ENCODE measurements at places on chromosomes 1 and 21. TPM values are rescaled to one million over a fixed set of nuclear protein-coding genes. Genes with fewer than 3 reads are reported as not detected.
A peak's percentile ranks its signal among the peaks of the same experiment; 100 is the strongest.

The SPATA1 gene
- total RNA-seq: 2.9 TPM

The SZT2 gene
- 25.2 TPM for total RNA-seq

The C1orf105 gene
- 8.8 TPM for total RNA-seq

The PTPN7 gene
- total RNA-seq: 0.85 TPM

The TAS1R1 gene
- not detected for total RNA-seq

The MFAP2 gene
- total RNA-seq: 6.4 TPM

The SPRR4 gene
- not detected for total RNA-seq

The TSPAN2 gene
- 15.7 TPM for total RNA-seq

DNA sequence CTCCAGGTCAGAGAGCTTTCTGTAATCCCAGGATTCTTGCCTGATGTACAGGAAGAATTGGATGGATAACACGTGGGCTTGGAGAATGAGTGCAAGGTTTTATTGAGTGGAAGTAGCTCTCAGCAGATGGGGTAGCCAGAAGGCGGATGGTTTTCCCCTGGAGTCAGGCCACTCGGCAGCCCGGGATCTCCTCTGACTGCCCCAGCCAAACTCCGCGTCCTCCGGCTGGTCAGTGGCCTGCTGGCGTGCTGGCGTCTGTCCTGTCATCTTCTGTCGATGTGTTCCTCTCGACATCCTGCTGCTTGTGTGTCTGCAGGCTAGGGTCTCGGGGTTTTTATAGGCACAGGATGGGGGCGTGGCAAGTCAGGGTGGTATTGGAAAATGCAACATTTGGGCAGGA lies 27.4 kb upstream of the GJA9 start:
- DNase-seq: no peak

- no peak for DNase-seq
Measured at GRCh38 chr1:192161976-192162375, 3.7 kb downstream of the RGS18 start.

- DNase-seq: no peak
Measured at GRCh38 chr1:239831577-239832355, 259.9 kb upstream of the FMN2 start.

GRCh38 chr1:66253330-66253921 lies 280.5 kb upstream of the SGIP1 start:
- DNase-seq: peak; percentile 45

- DNase-seq: no peak
Measured at GRCh38 chr1:74641161-74641560, 32.4 kb downstream of the ERICH3 start.

DNA sequence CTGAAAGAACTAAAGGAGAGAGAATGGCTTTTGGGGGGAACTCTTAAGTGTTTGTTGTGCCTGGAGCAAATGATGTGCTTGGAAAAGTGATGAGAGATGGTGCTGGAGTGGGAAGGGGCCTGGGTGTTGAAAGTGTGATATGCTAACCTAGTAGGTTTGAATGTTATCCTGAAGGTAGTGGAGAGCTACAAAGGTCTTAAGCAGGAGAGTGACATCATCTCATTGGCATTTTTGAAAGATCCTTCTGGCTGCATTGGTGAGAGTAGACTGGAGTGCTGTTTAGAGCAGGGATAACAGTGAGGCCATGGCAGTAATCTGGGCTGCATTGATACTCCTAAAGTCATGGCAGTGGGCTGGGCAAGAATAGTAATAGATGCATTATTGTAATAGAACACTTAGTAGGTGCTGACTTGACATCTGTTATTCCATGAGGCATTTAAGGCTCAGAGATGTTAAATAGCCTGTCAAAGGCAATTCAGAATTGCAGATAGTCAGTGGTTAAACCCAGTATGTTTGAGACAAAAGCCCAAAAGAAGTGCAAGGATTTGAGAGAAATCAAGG lies 44.5 kb downstream of the MDM4 start:
- DNase-seq: no peak

GRCh38 chr1:118504867-118505266 lies 319.8 kb upstream of the SPAG17 start:
- DNase-seq: peak; percentile 44

DNA sequence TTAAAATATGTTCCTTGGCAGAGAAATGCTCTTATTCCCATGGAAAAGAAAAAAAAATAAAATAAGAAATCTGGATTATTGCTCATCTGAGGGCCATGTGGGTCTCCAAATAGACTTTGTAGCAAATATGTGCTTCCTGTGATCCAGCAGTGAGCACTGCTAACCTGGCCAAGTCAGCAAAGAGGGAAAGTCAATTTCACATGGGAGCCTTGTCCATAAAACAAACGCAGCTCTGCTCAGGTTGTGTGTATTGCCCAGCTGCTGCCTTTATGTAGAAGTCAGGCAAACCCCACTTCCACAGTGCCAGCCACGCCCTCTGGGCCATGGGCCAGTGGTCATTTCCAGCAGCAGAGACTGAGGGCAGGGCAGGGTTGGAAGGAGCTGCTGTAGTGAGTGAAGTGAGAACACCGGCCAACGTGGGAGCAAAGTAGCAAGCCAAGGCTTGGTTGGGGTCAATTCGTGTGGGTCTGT lies 174.3 kb downstream of the LYPLAL1 start:
- peak; percentile 68 for DNase-seq

DNA sequence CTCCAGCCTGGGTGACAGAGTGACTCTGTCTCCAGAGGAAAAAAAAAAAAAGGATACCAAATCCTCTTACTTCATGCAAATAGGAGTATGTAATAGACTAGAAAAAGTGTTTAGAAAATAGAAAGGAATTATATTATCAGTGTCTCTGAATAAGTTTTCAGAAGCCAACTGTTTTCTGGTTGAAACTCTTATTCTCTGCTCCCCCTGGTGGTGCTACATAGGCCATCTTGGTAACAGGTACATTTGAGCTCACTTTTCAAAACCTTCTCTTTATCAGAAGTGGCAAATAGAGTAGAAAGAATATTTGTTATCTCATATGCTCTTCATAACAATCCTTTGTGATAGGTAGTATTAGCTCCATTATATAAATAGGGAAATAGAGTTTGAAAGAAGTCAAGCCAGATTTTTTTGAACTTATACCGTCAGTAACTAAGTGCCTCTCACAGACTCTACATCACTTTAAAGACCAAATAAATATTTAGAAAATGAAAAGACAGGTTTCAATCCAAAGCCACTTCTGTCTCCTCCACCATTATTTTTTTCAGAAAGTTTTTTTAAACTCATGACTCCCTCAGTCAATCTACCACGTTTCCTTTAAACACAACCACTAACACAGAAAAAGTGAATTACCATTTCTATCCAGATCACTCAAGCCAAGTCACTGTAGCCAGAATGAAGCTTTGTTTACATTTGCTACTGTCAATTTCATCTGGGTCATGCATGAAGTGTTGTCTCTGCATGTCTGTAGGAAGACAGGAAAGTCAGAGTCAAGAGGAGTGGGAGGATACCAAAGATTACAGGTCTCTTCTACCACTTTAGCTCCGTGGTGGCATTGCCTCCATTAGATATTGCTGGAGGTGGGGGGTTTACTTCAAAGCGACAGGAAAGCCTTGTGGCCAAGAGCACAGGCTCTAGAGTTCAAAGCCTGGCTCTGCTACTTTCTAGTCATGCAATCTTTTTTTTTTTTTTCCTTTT lies 45.6 kb downstream of the IL23R start:
- no peak for DNase-seq

- DNase-seq: peak; percentile 56
Measured at GRCh38 chr1:235050911-235051360, 77.7 kb downstream of the TOMM20 start.

GRCh38 chr1:217599154-217599553 lies 31.7 kb downstream of the GPATCH2 start:
- no peak for DNase-seq

GRCh38 chr1:66176012-66176715 lies 357.8 kb upstream of the SGIP1 start:
- DNase-seq: no peak

DNA sequence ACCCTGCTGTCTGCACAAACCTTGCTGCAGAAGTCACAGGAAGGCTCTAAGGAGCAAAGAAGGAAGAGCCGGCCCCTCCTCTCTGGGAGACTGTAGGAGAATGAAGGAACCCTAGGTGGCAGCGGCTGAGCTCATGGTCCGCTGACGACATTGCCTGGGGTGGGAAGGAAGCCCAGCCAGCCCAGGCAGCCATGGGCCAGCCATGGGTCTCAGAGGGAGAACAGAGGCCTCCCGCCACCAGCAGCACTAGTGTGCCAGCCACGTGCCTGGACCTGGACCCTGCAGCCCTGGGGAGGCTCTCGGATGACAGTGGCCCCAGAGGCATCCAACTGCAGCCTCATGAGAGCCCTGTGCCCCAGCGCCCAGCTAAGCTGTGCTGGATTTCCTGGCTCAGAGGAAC lies 49.2 kb upstream of the POFUT2 start:
- DNase-seq: no peak

- DNase-seq: peak; percentile 71
Measured at GRCh38 chr1:2414297-2414958, 2.1 kb upstream of the PEX10 start.

DNA sequence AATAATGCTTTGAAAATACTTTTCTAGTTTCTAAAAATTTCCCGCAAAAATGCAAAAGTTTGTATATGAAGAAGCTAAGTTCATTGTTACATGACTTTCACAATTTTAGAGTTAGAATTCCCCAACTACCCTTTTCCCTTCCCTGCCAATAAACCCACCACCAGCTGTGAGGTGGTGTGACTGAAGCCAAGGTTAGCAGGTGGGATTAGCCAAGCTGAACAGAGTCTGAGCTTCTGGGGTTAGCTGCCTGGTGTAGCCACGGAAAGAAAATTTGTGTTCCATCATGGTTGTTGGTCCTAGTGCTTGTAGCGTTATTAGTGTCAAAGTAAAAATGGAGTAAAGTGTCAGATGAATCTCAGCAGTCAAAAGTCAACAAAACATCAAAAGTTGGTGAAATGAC lies 110.9 kb downstream of the ASTN1 start:
- no peak for DNase-seq

- DNase-seq: no peak
Measured at GRCh38 chr21:43269440-43269839, 100.6 kb downstream of the CRYAA start.

GRCh38 chr1:165281207-165281901 lies 75.2 kb downstream of the LMX1A start:
- DNase-seq: no peak

DNA sequence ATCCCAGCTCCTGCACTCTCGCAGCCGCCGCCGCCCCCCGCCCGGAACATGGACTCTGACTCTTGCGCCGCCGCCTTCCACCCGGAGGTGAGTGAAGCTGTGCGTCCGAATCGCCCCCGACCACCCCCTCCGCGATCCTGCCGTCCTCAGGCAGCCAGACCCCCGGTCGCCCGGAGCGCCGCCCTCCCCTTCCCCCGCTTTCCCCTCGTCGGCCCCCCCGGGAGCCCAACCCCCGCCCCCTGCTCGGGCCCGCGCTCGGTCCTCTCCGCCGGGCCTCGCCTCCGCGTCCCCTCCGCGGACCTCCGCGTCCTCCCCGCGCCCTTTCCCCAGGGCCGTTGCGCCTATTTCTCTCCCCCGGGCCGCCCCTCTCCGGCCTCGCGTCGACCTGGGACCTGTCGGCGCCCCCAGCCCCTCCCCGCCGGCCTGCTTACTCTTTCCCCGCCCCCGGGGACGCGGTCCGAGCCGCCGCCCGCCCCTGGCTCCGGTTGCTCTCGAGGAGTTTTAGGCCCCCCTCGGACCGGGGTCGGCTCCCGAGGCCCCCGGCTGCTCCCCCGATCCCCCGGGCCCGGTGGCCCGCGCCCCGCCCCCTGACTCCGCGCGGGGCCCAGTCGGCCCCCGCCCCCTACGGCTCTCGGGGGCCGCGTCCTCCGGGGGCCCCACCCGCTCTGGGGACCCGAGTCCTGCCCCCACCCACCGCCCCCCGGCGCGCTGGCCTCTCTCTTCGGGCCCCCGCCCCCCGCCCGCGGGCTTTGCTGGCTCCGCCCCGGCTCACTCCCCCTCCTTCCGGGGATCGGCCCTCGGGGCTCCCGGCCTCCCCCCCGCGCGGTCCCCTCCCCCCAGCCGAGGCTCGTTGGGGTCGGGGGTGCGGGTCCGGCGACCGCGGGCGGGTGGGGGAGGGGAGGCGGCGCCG lies 743 bp downstream of the PHF13 start:
- DNase-seq: peak; percentile 61

GRCh38 chr21:46060596-46061061 lies 37.3 kb upstream of the COL6A2 start:
- DNase-seq: peak; percentile 88

- no peak for DNase-seq
Measured at GRCh38 chr1:83762039-83762365, 236.9 kb downstream of the TTLL7 start.

DNA sequence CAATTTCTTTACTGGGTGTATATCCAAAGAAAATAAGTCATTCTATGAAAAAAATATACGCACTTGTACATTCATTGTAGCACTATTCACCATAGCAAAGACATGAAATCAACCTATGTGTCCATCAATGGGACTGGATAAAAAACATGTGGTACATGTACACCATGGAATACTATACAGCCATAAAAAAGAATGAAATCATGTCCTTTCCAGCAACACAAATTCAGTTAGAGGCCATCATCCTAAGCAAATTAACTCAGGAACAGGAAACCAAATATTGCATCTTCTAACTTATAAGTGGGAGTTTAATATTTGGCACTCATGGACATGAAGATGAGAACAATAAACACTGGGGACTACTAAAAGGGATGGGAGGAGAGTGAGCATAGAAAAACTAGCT lies 325.7 kb downstream of the TGFB2 start:
- DNase-seq: no peak

DNA sequence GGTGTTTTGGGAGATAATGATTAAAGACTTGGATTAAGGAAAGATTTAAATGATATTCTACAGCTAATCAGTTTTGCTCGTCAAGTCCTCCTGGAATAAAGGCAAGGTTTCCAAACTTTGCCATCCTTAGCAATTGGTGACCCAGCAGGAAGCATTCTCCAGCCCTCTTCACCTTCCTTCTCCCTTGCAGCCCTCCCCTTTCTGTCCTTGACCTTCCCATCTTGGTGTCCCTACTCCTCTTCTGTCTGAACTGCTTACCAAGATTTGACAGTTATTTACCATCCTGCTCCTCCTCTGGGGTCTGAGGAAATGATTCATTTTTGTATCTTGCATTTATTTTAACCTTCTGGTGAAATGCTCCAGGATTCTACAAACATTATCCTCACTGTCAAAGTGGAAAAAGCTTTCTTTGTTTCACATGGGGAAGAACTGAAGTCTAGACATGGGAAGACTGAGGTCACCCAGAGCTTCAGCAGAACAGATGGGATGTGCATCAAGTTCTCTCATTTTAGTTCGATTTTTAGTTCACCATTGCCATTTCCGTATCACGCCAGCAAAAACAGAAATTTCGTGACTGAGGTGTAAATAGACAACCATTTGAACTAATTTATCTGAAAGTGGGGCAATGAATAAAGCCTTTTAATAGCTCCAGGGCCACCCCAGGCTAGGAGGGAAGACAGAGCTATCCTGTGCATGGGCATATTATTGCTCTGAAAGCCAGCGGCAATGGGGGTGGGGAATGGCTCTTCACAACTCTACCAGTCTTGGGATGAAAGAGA lies 504.4 kb upstream of the PLXNA2 start:
- no peak for DNase-seq

GRCh38 chr21:38831526-38832467 lies 26.1 kb downstream of the ETS2 start:
- DNase-seq: peak; percentile 71

DNA sequence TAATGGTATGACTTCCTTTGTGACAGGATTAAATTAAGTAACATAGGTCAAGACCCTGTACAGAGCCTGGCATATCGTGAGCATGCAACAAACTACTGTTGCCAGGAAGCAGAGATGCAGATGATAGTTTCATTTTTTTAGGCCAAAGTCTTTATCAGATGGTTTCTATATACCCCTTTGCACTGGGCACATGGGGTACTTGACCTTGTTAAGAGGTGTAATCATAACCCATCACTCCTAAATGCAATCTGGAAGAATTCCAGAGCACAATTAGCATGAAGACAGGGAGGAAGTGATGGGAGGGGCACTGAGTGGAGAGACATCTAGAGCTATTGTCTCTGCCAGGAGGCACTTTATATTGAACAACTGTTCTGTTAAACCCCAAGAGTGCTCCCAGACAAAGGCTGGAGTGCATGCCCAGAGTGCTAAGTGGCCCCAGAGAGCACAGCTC lies 22.1 kb downstream of the ZBTB17 start:
- no peak for DNase-seq
